ENCODE measurements at places on chromosomes 7 and 10.
A peak's percentile ranks its signal among the peaks of the same experiment; 100 is the strongest.

- no peak for DNase-seq
These were observed 8.6 kb downstream of the RAPGEF5 start for GRCh38 chr7:22348379-22348778.

DNA sequence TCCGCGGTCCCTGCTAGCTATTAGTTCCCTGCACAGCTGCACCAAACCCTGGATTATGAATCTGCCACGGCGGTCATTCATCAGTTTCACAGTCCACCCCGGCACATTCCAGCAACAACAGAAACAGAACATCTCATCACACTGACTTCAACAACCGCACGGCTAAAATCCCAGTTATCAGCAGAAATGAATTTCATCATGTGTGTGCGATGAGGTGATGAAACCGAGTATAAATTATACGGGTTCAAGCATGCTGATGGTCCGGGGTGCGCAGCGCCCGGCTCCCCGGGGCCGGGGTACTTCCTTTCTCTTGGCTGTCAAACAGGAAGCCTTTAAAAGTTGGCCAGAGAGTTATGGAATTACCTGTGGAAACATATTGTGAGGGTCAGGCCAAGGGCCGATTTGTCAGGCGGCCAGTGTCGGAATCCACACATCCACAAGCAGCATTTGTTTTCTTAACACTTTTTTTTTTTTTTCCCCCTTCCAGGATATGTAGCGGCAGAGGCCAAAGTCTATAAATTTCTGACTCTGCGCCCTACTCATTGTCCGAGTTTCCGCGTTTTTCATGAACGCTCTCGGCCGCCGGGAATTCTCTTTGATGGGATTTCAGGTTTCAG, 420.9 kb upstream of the MGMT start:
- DNase-seq: peak; percentile 59

- DNase-seq: no peak
These were observed 33.3 kb upstream of the COL13A1 start for GRCh38 chr10:69768386-69768785.

GRCh38 chr10:72421885-72422540, 67.3 kb upstream of the DNAJB12 start:
- DNase-seq: no peak

- DNase-seq: peak; percentile 66
These were observed 13.5 kb upstream of the BAMBI start for GRCh38 chr10:28663576-28664368.

GRCh38 chr10:125283191-125283835, 123.0 kb upstream of the CTBP2 start:
- no peak for DNase-seq

- no peak for DNase-seq
These were observed 27.0 kb downstream of the ADRB1 start for GRCh38 chr10:114070710-114071109.

DNA sequence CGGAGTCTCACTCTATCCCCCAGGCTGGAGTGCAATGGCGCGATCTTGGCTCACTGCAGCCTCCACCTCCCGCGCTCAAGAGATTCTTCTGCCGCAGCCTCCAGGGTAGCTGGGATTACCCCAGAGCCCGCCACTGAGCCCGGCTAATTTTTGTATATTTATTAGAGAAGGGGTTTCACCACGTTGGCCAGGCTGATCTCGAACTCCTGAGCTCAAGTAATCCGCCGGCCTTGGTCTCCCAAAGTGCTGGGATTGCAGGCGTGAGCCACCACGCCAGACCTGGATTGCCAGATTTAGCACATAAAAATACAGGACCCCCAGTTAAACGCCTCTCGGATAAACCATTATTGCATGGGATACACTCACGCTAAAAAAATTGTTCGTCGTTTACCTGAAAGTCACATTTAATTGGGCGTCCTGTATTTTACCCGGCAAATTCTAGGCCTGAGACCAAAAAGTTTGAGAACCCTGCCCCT, 375 bp upstream of the GATAD1 start:
- no peak for DNase-seq

DNA sequence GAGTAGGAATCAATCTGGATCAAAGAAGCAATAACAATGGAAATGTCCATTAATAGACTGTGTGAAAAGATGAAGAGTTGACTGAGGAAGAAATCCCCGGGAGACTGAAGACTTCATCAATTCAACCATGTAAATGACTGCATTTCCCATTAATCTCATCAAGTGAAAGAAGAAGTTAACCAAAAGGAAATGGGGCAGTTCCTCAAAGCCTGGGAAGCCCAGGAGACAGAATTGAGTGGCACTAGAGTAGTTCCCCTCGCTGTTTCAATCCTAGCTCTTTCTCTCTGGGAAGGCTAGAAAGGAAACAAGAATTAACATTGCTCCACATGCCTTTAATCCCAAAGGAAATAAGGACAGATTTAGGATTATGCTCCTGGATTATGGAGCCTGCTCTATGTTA, 4.8 kb upstream of the OR6V1 start:
- no peak for DNase-seq

DNA sequence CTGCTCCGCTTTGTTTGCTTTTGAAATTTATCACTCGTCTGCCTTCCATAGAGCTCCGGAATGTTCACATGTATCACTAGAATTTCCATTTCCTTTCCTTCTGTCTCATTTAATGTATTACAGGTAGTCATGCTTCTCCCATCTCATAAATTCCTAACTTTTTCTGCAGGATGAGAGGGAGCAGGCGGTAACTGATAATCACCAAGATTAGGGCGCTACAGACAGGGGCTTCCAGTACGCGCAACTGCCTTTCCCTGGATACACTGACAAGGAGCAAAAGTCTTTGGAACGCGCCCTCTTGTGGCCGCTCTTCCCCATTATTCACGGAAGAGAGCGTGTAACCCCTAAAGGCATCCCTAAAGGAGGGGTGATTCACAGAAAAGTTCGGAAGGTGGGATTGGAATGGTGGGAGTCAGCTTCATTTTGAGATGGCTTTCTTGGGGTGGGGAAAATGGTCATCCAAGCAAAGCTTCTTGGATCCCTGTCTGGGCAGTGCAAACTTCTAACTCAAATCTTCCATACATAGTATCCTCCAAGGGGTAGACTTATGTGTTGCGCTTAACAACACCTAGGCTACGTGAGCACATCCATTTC, 6.5 kb downstream of the INHBA start:
- DNase-seq: peak; percentile 83

DNA sequence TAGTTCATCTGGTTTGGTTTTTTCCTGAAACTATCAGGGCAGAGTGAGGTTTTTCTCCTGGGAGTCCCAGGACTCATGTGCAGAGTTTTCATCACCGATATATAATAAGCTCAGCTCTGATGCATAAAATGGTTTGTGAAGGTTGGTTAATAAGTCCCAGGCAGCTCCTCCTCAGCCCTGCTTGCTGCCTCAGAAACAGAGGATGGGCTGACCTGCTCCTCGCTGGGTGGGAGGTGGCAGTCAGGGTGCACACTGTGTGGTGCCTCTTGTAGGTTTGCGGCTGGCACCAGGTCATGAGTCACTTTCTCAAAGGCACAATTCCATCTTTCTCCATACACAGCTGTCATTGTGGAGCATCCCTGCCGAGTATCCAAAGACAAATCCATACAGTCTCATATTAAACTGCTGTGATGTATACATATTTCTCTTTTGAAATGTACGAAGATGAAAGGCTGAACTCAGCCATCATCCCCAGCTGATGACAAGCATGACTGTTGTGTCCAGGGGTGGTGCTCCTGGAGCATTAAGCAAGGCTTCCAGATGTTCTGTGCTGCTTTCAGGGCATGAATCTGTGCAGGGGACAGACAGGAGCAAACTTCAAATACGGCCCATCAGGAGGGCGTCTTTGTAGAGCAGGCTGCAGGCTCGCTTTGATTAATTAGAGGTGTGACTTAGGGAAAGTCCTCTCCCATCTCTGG, 125.7 kb upstream of the NPS start:
- DNase-seq: no peak

GRCh38 chr10:104387130-104387888, 33.7 kb downstream of the CFAP58 start:
- no peak for DNase-seq

- DNase-seq: no peak
These were observed 88.1 kb upstream of the CTBP2 start for GRCh38 chr10:125248489-125248888.

- DNase-seq: no peak
These were observed 186.2 kb downstream of the USP6NL start for GRCh38 chr10:11425296-11425610.

DNA sequence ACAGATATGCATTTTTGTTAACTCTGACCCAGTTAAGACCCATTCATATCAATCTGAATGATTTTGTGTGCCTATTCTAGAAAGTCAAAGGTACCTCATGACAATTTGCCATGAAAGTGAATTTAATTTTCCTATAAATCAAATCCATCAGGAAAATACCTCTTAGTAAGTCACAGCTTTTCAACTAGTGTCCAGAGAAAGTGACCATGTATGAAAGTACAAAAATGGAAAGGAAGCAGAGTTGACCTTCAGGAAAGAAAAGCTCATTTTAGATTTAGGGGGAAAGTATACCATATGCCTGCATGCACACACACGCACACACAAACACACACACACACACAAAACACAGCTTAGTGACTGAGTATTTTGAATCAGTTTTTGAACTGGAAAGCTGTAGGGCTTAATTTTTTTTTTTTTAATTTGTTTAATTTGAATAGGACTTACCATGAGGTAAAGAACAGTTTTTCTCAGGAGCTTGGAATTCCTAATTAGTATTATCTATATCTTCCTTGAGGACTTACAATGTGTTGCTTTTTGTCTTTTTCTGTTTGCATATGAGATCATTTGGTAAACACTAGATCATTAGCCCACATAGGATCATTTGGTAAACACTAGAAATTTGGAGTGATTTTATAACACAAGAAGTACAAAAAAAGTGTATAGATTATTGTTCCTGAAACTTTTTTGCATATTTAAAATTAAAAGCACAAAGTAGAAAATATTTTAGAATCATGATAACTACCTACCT, 61.6 kb downstream of the ZNF277 start:
- no peak for DNase-seq

GRCh38 chr7:70602117-70602516, 529.8 kb upstream of the GALNT17 start:
- no peak for DNase-seq

- DNase-seq: no peak
These were observed 631 bp downstream of the OTUD1 start for GRCh38 chr10:23439452-23439960.

- no peak for DNase-seq
These were observed 27.6 kb downstream of the ANKRD7 start for GRCh38 chr7:118252087-118252486.

- no peak for DNase-seq
These were observed 31.1 kb downstream of the CAMK2G start for GRCh38 chr10:73843261-73843660.

DNA sequence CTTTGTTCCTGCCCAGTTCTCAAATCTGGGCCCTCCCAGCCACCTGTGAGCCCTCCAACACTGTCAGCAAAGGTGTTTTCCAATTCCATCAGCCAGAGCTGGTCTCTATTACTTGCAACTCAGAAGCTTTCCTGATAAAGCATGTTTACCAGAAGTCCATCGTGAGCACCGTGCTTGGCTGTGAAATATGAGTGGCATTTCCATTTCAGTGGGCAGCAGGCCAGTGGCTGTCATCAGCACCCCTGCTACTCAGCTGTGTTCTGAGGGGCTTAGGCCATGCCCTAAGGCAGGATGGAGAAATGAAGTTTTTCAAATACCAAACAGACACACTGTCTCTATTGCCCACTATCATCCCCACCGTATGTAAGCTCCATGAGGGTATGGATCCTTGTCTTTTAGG, 12.7 kb upstream of the BNIP3 start:
- no peak for DNase-seq
